ENCODE measurements at places on chromosomes 4 and X. TPM values are rescaled to one million over a fixed set of nuclear protein-coding genes. Genes with fewer than 3 reads are reported as not detected.

Gene PPP4R3C
- total RNA-seq: not detected

Gene C4orf17
- not detected for total RNA-seq

DNA sequence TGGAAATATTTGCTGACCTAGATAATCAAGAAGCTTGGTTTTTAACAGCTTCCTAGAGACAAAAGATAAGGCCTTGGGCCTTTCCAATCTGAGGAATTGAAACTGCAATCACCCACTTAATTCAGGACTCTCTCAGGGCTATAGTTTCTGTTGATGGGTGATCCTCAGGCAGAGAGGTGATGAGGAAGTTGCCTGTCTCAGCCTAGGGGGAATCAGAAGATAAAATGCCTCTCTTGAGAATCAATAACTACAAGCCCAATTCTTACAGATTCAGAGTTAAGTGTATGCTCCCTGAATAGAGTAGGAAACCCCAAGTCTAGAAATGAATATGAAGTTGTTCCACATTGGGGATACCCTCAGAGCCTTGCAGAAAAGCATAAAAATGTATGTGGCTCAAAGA, 45.5 kb downstream of the NFKB1 start:
- DNase-seq: no peak

GRCh38 chr4:181077341-181077740, 1165.9 kb upstream of the TENM3 start:
- no peak for DNase-seq

DNA sequence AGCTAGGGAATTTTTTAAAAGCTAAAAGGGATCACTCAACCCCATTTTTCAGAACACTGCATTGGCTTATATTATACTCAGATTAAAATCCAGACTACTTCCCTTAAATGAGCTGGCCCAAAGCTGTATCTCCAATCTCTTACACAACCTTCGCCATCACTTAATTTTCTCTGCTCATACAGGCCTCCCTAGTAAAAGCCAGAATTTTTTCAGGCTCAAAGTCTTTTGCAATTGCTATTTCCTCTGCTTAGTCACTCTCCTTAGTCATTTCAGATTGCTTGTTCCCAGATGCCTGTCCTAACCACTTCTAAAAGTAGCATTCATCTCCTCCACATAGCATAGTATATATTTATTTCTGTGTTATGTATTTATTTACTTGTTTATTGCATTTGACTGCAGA, 1587.9 kb upstream of the ADGRL3 start:
- DNase-seq: no peak

Measured in mucosa of descending colon (tissue), 3 donors.